Suppressor macrophage treated with lipopolysaccharide for 4 hours (primary cell): ENCODE measurements at places on chromosomes 5 and 9.
A peak's percentile ranks its signal among the peaks of the same experiment; 100 is the strongest.

GRCh38 chr9:120875195-120875565 lies 1.8 kb downstream of the PHF19 start:
- DNase-seq = no peak

- DNase-seq = no peak
These were observed 11.6 kb upstream of the ECM2 start for GRCh38 chr9:92547356-92547755.

DNA sequence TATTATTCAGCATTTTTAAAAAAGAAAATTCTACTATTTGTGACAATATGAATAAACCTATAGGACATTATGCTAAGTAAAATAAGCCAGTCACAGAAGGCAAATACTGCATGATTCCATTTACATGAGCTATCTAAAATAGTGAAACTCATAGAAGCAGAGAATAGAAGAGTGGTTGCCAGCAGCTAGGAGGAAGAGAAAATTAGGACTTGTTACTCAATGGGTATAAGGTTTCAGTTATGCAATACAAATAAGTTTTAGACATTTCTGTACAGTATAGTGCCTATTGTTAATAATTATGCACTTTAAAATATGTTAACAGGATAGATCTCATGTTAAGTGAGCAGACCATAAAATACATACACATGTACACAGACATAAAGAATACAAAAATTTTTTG lies 73.8 kb upstream of the SPINK5 start:
- no peak for DNase-seq

GRCh38 chr5:14810928-14811572 lies 60.5 kb downstream of the ANKH start:
- DNase-seq = no peak

- DNase-seq = no peak
These were observed 185.2 kb upstream of the TRIM32 start for GRCh38 chr9:116501871-116502270.

DNA sequence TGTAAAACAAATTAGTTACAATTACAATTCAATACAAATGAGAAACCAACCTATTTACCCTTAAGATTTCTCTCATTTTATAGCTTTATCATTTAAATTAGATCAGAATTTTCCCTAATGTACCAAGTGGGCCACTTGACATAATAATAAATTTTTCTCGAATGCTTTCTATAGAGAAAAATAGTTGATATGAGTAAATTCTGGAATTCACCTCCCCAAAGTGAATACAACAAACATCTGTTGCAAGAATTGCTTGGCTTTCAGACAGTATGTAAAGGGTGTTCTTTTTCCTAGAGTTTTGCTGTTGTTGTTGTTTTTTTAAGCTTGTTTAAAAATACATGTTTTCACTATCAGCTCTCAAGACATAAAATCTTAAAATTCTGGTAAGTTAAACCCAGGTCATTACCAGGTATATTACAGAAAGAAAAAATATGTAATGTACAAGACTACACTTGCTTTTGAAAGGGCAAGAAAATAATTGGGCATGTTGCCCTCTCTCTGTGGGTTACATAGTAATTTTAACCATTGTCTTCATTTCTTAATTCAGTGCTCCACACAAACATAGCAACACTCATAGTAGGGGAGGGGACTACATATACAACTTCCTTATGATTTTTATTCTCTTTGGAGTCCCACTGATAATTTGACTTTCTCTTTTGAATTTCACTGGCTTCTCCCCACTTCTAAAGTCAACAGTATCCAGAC lies 200.6 kb downstream of the ARL15 start:
- no peak for DNase-seq

DNA sequence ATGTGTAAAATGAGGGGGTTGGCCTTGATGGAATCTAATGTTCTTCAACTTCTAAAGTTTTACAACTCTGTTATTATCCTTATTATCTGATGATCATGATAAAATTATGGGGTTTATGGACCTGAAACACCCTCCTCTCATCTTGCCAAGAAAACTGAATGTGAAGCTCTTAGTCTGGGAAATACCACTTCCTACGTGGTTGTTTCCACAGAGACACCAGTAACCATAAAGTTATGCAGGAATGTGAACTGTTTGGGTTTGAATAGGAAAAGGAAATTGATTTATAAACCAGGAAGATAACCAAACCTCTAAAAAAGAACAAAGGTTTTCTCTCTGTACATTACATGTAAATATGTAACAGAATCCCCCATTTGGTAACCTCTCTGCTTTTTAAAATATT lies 28.3 kb upstream of the RAI14 start:
- DNase-seq = no peak

DNA sequence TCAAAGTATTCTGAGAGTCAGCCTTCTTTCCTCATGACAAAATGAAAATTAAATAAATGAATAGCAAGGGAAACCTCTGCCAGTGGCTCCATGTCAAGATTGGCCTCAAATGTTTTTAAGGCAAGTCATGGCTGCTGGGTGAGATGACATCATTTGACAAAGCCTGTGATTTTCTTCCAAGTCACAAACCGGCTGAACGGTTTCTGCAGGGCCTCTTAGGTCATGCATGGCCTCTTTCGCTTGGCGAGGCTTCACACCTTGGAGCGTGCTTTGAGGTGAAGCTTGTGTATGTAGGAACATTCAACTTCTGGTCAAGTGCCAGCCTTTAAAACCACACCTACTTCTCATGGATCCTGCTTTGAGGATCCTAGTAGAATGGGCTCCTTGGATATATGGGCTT lies 161.0 kb upstream of the ZNF618 start:
- no peak for DNase-seq

GRCh38 chr9:78973907-78974306 lies 597.9 kb upstream of the TLE4 start:
- DNase-seq = no peak

- DNase-seq = no peak
These were observed 52.6 kb downstream of the PLAC8L1 start for GRCh38 chr5:146052780-146053179.

DNA sequence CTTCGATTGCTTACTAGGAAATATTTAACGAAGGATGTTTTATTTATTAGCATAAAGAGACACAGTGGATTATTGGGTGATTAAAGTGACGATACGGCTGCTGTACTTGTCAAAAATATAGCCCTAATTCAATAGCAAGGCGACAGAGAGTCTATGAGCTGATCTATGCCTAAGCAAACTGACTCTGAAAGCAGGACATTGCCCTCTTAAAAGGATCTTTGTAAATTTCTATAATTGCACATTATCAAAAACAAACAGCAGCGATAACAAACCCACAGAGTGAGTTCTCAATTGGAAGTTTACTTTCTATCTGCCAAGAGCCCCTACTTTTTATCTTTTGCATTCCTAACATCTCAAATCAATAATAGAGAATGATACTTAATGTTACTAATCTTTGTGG lies 31.4 kb downstream of the TLX3 start:
- no peak for DNase-seq

GRCh38 chr5:79505138-79505537 lies 8.8 kb downstream of the HOMER1 start:
- no peak for DNase-seq

- no peak for DNase-seq
These were observed 18.3 kb upstream of the IL13 start for GRCh38 chr5:132639706-132640130.

DNA sequence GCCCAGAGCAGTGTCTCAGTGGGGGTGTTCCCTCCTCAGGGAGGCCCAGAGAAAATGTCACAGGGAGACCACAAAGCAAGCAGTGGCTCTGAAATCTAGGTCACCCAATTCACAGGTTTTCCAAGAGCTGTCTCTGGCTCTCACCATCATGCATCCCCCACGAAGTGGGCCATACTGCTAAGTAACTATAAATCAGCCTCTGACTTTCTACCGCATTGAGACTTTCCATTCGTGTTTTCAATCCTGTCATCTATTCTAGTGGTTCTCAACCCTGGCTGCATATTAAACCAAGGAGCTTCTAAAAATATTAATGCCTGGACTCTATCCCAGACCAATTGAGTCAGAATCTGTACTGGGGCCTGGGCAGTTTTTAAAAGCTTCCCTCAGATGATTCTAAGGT lies 2.0 kb upstream of the C1QTNF3 start:
- DNase-seq = no peak

- DNase-seq = no peak
These were observed 113.9 kb upstream of the BRINP1 start for GRCh38 chr9:119483153-119483552.

- peak; percentile 67 for DNase-seq
These were observed 97.1 kb downstream of the GOLPH3 start for GRCh38 chr5:32076699-32077695.

- no peak for DNase-seq
These were observed 74.0 kb upstream of the SLC30A5 start for GRCh38 chr5:69019668-69020375.

GRCh38 chr5:135690466-135690865 lies 111.7 kb upstream of the CXCL14 start:
- DNase-seq = no peak

- DNase-seq = no peak
These were observed 68.3 kb downstream of the COX7C start for GRCh38 chr5:86686046-86686445.

DNA sequence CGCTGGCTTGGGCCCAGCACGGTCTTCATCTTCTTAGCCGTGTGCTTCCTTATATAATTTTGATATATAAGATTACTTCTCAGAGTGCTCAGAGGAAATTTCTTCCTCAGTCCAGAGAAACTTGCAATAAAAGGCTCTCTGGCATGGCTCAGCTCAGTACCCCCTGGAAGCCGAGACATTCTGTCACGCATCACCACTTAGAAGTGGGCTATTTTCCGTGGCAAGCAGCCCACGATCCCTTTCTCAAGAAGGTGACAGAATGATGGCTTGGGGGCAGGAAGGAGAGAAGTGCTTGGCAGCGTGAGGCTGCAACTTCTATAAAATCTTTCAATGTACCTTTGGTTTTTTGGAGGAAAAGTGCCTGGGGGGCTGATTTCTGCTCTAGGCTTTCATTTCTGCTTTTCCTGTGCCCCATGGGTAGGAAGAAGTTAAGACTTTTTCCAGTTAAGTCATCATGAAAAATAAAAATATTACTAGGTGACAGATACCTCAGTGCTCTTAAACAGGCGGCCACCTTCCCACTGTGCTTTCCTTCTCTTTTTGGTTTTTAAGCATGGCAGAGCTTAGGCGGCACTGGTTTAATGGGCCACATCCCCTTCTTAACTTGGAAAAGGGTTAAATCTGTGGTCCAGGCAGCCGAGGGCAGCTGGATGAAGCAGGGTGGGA lies 104.6 kb downstream of the MVB12B start:
- no peak for DNase-seq

DNA sequence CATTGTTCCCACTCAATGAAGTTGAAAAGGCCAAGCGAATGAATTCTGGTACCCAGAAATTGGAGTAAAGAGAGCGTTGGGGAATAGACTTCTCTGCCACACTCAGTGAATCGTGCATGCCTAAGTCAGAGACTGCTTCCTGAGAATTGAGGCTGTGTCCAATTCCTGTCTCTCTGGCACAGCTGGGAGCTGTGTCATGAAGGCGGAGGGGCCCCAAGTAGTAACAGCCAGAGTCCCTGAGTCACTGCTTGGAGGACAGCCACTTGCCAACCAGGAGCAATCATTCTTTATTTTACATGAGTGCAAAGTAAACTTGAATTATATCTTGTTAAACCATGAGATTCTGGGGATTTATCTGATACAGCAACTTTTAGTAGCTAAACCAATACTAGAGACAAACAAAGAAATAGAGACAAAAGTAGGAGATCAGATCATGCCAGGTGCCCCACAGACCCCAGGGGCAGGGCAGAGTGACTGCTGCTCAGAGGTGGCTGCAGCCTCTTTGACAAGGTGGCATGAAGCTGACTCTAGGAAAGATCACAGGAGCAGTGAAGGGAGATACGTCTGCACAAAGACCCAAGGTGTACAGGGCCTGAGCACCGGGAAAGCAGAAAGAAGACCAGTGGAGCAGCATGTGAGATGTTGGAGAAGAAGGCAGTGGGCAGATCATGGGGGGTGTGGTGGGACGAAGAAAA lies 246.0 kb downstream of the GADD45G start:
- DNase-seq = no peak

- no peak for DNase-seq
These were observed 821.6 kb downstream of the TLE1 start for GRCh38 chr9:80867731-80868130.
